Right atrium auricular region (tissue), 2 donors: ENCODE measurements at places on chromosomes 4 and X. TPM values are rescaled to one million over a fixed set of nuclear protein-coding genes. Genes with fewer than 3 reads are reported as not detected.

CTAG1A gene
- total RNA-seq = not detected

SMR3B gene
- total RNA-seq = not detected

NHS gene
- 2.0 TPM for total RNA-seq

COL4A6 gene
- 17.7 TPM for total RNA-seq

SCRG1 gene
- 0.44 TPM for total RNA-seq

NSUN7 gene
- 9.8 TPM for total RNA-seq
